H7 (cell line): ENCODE measurements at places on chromosomes 4 and X. TPM values are rescaled to one million over a fixed set of nuclear protein-coding genes. Genes with fewer than 3 reads are reported as not detected.

GRCh38 chr4:150518559-150518958, 63.4 kb upstream of the MAB21L2 start:
- no peak for DNase-seq

- no peak for DNase-seq
Observed at GRCh38 chrX:119055687-119056086, 17.1 kb upstream of the CT47C1 start.

TBC1D8B gene
- total RNA-seq, result 1.1 and 2.7 TPM in 2 replicates

DNA sequence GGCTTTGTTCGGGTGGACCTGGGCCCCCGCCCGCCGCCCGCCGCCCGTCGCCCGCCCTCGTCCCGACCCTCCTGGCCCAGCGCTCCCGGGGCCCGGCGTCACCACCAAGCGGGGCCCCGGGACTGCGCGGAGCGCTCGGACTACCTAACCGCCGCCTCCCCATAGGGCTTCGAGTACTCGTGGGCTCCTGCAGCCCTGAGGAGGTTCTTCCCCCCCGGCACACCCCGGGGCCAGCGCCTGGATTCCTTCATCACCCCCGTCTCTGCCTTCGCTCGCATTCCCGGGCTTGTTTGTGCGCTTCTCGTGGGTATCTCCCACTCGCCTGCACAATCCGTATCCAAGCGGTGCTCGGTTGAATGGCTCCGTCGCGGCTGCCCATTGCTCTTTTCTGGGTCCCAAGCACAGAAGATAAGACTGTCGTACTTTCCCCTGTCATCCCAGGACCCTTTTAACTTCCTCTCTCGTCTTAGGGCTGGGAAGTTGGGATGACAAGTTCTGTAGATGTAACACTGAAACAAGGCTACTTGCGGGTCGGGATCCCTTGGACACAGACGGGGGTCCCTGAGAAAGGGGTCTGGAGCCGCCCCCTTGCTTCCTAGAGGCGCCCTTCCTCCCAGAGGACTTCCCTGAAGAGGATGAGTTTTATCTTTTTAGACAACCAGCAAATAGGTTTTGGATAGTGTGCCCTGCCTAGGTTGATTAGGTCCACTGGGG, 565 bp downstream of the MOB1B start:
- DNase-seq, result peak; percentile 80

PABPC4L gene
- total RNA-seq, result 3.7 and 4.7 TPM in 2 replicates

DNA sequence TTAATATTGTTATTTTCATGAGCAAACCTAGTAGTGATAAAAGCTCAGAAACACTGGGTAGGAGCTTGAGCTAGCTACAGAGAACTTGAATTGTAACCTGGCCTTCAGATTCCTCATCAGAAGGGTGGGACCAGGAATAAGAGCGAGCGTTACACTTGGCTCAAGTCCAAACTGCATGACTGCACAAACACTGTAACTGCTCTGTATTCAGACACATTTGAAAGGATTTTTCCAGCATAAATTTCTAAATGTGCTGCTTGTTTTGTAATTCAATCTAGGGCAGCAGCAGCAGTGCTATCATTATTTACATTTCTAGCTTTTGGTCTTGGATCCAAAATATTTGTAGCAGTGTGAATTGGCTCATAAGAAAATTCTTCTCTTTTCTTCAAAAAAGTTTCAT, 133.0 kb upstream of the TMLHE start:
- no peak for DNase-seq

DNA sequence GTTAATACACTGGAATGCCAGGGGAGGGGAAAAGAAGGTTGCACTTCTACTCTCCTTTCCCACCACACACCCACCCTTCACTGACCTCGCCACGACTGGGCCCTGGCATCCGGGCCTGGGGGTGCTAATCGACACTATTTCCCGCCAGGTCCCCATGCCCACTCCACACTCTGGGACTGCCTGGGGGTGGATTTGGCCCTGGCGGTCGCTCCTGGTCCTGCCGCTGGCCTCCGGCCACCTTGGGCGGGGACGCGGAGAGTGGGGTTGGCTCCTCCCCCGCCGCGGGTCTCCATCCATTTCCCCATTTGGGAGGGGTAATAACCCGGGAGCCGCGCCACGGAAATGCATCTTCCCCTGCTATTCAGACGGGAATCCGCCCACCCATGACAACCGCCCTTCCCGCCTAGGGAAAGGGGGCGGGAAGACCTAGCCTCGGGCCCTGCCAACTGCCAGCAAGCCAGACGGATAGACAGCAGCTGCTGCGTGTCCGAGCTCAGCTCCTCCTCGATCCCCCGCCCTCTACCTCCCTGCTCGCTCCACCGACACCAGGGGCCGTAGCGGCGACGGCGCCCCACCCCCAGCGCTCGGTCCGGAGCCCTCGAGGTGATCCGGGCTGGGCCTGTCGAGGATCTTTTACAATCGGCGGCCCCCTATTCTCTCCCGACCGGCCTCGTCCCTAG, 78.1 kb downstream of the RLIM start:
- DNase-seq, result peak; percentile 85

GRCh38 chr4:24808955-24809354, 13.6 kb downstream of the SOD3 start:
- no peak for DNase-seq

DNA sequence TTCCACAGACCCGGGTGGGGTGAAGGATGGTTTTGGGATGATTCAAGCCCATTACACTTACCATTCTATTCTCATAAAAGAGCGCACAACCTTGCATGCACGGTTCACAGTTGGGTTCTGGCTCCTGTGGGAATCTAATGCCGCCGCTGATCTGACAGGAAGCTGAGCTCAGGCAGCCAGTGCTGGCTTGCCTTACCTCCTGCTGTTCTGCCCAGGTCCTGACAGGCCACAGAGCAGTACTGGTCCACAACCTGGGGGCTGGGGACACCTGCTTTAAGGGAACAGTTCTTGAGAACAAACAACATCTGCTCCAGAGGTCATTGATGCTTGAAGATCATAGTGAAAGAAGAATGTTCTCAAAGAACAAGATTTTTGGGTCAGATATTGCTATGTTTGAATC, 8.0 kb upstream of the HS3ST1 start:
- DNase-seq, result peak; percentile 21

HSFX1 gene
- 0.11 and 0.76 TPM in 2 replicates for total RNA-seq

GRCh38 chr4:118969359-118969758, 80.7 kb downstream of the SYNPO2 start:
- peak; percentile 37 for DNase-seq

DNA sequence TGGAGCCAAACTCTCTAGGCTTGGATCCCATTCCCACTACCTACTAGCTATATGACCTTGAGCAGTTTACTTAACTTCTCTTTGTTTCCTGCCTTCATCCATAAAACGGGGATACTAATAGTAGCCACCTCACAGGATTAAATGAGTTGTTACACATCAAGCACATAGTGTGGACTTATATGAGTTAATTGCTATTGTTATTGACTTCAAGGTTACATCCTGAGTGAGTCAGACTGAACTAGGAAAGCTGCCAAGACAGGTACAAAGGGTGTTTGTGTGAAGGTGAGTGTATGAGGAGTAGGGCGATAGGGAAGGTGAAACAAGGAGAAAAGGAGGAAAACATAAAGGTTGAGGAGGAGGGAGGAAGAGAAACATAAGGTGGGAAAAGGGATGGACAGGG, 32.2 kb downstream of the TFDP3 start:
- no peak for DNase-seq

DNA sequence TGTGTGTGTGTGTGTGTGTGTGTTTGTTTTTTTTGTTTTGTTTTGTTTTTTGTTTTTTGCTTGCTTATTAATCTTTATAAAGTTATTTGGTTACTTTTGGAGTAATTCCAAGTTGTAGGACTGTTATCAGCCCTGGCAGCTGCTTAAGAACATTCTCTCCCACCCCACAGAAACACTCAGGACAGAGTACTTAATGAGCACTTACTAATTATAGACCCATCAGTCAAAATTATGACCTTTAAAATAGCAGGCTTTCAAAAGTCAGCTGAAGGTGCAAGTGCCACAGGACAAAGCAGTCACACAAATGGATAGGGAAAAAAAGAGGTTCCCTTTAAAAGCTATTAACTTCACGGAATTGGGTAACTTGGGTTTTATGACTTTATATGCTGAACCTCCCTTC, 69.0 kb downstream of the BEND2 start:
- DNase-seq, result no peak

DNA sequence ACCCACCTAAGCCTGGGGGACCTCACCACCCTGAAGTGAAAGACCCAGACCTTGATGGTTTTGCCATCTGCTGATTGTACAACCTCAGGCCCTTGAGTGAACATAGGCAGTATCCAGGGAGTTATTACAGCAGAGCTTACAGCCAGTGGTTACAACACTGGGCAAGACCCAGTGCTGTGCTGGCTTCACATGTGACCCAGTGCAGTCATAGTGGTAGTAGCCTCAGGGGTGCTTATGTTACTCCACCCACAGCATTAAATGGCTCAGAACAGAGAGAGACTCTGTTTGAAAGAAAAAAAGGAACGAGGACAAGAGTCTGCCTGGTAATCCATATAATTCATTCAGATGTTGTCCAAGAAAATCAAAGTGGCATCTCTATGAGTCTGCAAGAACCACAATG, 45.2 kb upstream of the DACH2 start:
- no peak for DNase-seq

DNA sequence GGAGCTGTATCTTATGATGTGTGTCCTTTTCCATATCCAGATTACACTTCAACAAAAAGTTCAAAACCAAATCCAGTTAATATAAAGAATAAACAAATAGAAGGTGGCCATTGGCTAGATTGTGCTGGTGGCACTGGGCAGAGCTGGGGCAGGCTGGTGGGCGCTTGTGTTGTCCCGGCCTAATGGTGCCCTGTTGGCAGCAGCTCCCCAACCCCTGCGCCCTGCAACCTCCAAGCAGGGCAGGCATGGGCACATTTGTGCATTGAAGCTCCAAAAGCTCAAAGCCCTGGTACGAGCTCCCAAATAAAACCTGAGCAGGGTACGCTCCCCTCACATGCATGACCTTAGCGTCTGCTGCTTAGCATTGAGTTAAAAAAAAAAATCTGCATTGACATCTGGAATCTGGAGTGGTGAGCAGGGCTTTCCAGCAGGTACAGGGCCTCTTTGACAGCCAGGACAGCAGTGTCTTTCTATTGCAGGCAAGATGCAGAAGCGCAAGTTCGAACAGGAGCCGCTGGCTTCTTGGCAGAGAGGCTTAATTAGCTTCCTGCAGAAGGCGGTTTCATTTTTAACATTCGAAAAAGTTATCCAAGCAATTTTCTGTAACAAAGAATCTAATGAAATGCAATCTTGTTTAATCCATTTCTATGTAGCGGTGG, 25.9 kb upstream of the NYX start:
- no peak for DNase-seq

DNA sequence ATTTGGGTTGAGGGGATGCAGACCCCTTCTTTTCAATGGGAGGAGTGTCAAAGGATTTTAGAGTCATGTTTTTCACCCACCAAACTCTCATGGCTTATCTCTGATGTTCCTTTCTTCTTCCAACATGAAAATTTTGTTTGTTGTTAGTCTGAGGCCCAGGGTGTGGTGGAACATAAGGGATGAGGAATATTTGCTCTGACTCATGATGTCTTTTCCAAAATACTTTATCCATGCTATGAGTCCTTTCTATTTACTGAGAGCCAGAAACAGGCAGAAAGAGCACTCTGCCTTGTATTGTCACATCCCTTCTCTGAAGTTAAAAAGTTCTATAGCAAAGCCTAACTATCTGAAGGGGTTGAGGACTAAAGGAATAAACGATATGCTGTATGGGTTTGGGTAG, 61.6 kb upstream of the GYPA start:
- no peak for DNase-seq

XAGE1B gene
- total RNA-seq, result not detected in 2 replicates

DNA sequence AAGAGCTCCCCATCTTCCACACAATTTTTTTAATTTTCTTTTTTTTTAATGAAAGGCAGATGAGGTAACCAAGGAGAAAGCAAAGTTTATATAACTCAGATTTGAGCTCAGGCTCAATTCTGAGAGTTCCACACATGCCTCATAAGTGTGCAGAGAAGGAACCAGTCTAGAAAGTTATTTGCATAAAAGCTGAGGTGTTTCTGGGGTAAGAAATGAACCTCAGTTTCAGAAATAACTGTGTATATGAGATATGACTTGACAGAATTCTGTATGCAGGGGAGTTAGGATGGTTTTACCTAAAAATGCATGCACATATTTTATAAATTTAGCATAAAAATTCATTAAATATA, 51.3 kb downstream of the DTHD1 start:
- DNase-seq, result no peak

CT45A10 gene
- total RNA-seq, result 0.55 and 3.6 TPM in 2 replicates

ANXA10 gene
- not detected in 2 replicates for total RNA-seq

DNA sequence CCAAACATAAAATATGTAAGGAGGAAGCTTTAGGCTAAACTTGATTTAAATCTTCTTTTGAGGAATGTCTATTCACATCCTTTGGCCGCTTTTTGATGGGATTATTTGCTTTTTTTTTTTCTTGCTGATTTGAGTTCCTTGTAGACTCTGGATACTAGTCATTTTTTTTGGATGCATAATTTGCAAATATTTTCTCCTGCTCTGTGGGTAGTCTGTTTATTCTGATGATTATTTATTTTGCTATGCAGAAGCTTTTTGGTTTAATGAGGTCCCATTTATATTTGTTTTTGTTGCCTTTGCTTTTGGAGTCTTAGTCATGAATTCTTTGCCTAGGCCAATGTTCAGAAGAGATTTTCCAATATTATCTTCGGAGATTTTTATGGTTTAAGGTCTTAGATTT, 144.9 kb downstream of the MAGEC2 start:
- no peak for DNase-seq

GRCh38 chr4:108982402-108983185, 219.7 kb upstream of the ETNPPL start:
- DNase-seq, result no peak
